Sigmoid colon (tissue), 7 donors: ENCODE measurements at places on chromosomes 11 and 22. TPM values are rescaled to one million over a fixed set of nuclear protein-coding genes. Genes with fewer than 3 reads are reported as not detected.

PDGFB gene
- 9.6 TPM for total RNA-seq

C22orf42 gene
- total RNA-seq = not detected

PRR33 gene
- not detected for total RNA-seq

BDNF gene
- total RNA-seq = 1.1 TPM

CD3E gene
- total RNA-seq = not detected

- no peak overlapping the region for H3K4me3 ChIP-seq
- DNase-seq = peak; percentile 90
- H3K4me1 ChIP-seq = peaks cover 20% of the 10 kb centered on the region
- no peaks in the 10 kb centered on the region for H3K27me3 ChIP-seq
- H3K36me3 ChIP-seq = peaks cover 7% of the 10 kb centered on the region
- peak overlapping the region; percentile 86 for H3K27ac ChIP-seq
Observed at GRCh38 chr22:23305922-23306374, 125.6 kb downstream of the BCR start.

- no peaks in the 10 kb centered on the region for H3K4me1 ChIP-seq
- H3K36me3 ChIP-seq = no peaks in the 10 kb centered on the region
- no peak for DNase-seq
- H3K27ac ChIP-seq = no peak overlapping the region
- no peaks in the 10 kb centered on the region for H3K27me3 ChIP-seq
Observed at GRCh38 chr11:33684003-33684706, 16.5 kb downstream of the C11orf91 start.

DNA sequence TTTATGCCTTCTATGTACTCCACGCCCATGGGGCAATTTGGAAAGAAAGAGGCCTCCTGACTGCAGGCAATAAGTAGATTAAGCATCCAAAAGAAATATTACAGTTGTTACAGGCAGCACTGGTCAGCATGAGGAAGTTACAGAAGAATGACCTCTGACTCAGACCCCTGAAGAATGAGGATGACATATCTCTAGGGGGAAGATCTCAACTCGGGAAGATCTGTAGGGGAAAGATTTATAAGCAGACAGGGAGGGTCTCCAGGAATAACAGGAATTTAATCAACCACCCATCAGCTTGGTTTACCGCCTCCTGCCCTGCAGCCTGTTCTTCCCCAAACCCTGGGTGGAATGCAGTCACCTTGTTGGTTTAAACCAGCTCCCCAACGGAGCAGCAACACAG is 58.0 kb downstream of the RCN1 start:
- no peak overlapping the region for H3K27ac ChIP-seq
- no peak for DNase-seq
- H3K4me1 ChIP-seq = no peaks in the 10 kb centered on the region
- H3K4me3 ChIP-seq = no peak overlapping the region
- no peaks in the 10 kb centered on the region for H3K36me3 ChIP-seq

- H3K4me1 ChIP-seq = peaks cover 26% of the 10 kb centered on the region
- no peak overlapping the region for H3K27ac ChIP-seq
- H3K27me3 ChIP-seq = no peaks in the 10 kb centered on the region
- peaks cover 19% of the 10 kb centered on the region for H3K36me3 ChIP-seq
Observed at GRCh38 chr11:94181526-94181925, 52.9 kb downstream of the PANX1 start.

DNA sequence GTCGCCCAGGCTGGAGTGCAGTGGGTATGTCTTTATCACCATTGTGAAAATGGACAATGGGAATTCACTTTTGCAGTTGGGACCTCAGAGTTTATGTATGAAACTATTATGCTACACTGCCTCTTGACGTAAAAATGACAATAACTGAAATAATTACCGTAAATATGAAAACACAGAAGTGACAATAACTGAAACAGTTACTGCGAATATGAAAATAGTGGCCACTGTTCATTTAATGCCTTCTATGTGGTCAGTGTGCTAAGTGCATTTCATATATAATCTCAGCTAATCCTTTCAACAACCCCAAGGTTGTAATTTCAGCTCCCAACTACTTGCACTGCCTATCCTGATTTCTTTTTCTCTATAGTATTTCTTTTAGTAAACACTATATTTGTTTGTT is 5.9 kb upstream of the RTCB start:
- H3K27ac ChIP-seq = no peak overlapping the region
- H3K27me3 ChIP-seq = no peaks in the 10 kb centered on the region
- no peaks in the 10 kb centered on the region for H3K36me3 ChIP-seq
- H3K4me3 ChIP-seq = no peak overlapping the region
- H3K4me1 ChIP-seq = no peaks in the 10 kb centered on the region

DNA sequence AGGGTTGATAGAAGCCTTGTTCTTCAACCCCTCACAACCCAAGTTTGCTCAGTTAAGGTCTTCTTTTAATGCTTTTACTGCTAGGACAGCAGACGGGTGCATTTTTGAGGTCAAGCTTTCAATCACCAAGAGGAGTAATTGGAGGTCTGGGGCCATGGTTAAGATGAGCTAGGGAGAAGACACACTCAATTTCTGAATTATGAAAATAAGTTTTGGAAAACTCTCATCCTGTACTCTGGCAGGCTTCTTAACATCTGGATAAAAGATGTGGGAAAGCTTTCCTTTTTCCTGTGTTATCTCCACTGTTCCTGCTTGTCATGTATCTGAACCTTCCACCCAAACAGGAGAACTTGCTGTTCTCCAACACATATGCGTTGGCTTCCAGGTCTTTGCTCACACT is 9.7 kb downstream of the ABTB2 start:
- peaks cover 48% of the 10 kb centered on the region for H3K4me1 ChIP-seq
- no peaks in the 10 kb centered on the region for H3K36me3 ChIP-seq
- H3K27ac ChIP-seq = no peak overlapping the region
- no peaks in the 10 kb centered on the region for H3K27me3 ChIP-seq
- no peak overlapping the region for H3K4me3 ChIP-seq

DNA sequence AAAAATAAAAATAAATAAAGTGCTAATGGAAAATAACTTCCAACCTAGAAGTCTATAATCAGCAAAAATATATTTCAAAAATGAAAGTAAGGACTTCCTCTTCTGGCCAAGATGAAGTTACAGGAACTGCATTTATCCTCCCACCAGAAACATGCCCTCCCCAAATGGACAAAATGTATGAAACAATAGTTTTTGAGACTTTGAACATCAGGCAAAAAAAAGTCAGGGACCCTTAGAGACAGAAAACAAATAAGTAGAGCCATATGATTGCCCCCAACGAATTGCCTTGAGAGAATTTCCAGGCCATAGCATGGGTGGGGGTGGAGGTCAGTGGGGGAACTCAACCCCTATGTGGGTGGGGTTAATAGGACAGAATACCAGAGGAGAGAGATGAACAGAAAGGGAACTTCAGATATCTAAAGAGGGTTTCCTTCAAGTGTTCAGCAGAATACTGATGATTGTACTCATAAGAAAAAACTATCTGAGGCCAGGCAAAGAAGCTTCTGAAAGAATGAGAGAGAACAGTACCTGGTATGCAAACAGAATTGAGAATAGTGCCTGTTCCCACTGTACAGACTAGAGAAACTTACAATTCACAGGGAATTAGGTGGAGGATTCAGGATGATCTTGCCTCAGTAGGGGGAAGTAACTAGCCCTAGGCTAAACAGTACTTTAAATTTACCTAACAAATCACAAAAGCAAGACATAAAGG is 26.6 kb upstream of the IL10RA start:
- H3K36me3 ChIP-seq = no peaks in the 10 kb centered on the region
- no peak overlapping the region for H3K27ac ChIP-seq
- H3K4me1 ChIP-seq = no peaks in the 10 kb centered on the region
- DNase-seq = no peak

DNA sequence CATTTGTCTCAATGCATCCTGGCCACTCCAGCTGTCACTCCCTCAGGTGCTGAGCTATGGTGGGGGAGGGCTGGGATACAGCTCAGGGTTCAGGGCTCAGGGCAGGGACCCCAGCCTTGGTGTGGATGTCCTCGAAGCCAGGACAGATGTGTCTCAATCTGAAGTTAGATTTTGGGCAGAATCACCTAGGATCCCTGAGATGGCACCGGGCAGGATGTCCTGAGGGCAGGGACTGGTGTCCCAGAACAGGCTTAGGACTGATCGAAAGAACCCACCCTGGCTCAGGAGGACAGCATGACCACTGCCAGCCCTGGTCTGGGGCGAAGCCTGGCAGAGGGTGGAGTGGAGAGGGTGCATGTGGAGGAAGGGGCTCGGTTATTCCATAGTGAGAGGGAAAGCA is 96.8 kb upstream of the THY1 start:
- DNase-seq = no peak
- H3K27ac ChIP-seq = no peak overlapping the region
- no peaks in the 10 kb centered on the region for H3K4me1 ChIP-seq
- no peaks in the 10 kb centered on the region for H3K36me3 ChIP-seq
- no peaks in the 10 kb centered on the region for H3K27me3 ChIP-seq
- H3K4me3 ChIP-seq = no peak overlapping the region

DNA sequence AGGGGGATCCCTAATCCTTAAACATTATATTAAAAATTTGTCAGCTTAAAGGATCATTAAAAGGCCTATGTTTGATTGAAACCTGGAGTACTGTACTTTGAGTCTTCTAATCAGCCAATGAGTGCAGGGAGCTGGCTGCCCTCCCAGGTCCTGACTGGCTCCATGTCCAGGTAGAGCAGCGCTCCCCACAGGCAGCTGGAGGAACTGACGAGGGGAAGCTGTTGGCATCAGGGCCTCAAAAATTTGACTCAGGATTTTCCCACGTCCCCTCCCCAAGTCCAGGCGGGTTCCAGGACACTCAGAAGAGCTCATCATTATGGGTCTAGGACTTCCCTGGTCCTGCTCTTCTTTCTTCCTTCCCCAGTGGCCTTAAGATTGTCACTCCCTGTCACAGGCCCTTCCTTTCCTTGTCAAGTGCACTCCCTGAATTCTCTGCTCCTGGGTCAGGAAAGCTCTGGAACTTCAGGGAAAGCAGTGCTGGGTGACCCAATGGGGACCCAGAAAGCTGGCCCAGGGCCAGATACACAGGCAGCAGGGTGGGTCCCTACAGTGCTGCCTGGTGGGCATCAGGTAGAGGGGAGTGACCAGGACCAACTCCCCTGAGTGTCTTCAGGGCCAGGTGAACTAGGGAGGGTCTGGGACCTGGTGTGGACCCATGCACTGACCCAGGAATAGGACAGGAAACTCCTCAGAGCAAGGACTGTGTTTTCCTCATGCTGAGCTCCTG is 65.5 kb downstream of the GGTLC2 start:
- H3K27ac ChIP-seq = no peak overlapping the region
- no peaks in the 10 kb centered on the region for H3K4me1 ChIP-seq
- H3K36me3 ChIP-seq = no peaks in the 10 kb centered on the region
- H3K4me3 ChIP-seq = no peak overlapping the region
- H3K27me3 ChIP-seq = no peaks in the 10 kb centered on the region

DNA sequence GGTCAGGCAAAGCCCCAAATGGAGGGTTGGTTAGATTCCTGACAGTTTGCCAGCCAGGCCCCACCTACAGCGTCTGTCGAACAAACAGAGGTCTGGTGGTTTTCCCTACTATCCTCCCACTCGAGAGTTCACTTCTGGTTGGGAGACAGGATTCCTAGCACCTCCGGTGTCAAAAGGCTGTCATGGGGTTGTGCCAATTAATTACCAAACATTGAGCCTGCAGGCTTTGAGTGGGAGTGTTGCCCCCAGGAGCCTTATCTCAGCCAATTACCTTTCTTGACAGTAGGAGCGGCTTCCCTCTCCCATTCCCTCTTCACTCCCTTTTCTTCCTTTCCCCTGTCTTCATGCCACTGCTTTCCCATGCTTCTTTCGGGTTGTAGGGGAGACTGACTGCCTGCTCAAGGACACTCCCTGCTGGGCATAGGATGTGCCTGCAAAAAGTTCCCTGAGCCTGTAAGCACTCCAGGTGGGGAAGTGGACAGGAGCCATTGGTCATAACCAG is 4.7 kb upstream of the TTC36 start:
- H3K4me3 ChIP-seq = no peak overlapping the region
- no peak for DNase-seq
- H3K4me1 ChIP-seq = peaks cover 5% of the 10 kb centered on the region
- H3K36me3 ChIP-seq = peaks cover 44% of the 10 kb centered on the region

GRCh38 chr22:29002603-29003002 is 59.0 kb downstream of the C22orf31 start:
- H3K4me3 ChIP-seq = no peak overlapping the region
- no peak overlapping the region for H3K27ac ChIP-seq
- no peak for DNase-seq
- peaks cover 18% of the 10 kb centered on the region for H3K4me1 ChIP-seq
- H3K27me3 ChIP-seq = no peaks in the 10 kb centered on the region
- no peaks in the 10 kb centered on the region for H3K36me3 ChIP-seq

DNA sequence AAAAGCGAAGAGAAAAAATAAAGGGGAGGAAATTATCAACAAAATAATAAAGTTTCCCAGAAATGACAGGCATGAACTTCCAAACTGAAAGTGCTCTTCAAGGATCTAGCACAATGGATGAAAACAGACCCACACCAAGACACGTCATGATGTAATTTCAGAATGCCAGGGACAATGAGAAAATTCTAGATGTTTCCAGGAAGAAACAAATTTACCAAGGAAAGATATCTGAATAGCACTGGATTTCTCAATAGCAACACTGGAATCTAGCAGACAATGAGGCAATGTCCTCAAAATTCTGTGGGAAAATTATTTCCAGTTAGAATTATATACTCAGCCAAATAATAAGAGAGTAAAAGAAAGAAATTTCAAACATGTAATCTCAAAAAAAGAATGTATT is 46.0 kb downstream of the DENND5A start:
- no peak overlapping the region for H3K4me3 ChIP-seq
- H3K27ac ChIP-seq = peak overlapping the region; percentile 57

- no peaks in the 10 kb centered on the region for H3K36me3 ChIP-seq
- no peak overlapping the region for H3K4me3 ChIP-seq
- H3K27ac ChIP-seq = no peak overlapping the region
- no peaks in the 10 kb centered on the region for H3K4me1 ChIP-seq
- DNase-seq = no peak
Observed at GRCh38 chr11:92791886-92792285, 177.6 kb upstream of the MTNR1B start.

DNA sequence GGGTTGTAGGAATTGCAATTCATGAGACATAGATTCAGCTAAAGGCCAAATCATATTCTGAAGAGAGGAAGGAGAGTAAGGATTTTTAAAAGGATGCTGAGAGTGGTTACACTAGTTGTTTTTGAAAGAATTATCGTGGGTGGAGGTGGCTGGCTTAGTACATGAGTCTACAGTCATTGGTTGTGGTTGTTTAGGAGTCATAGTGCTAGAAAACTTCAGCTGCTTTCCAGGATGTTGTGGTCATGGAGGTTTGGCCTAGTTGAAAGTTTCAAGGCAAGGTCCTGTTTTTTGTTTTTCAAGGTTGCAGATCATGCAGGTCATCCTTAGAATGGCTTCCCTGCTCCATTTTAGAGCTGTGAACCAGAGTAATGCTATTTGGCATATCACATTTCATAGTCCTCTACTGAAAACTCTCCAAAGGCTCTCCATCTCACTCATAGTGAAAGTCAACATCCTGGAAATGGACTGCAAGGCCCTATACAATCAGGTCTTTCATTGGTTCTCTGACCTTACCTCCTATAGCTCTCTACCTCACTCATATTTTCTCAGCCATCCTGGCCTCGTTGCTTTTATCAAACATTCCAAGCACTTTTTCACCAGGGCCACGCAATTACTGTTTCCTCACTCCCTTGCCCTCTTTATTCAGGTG is 26.1 kb upstream of the ZBTB44 start:
- DNase-seq = no peak
- no peak overlapping the region for H3K27ac ChIP-seq
